ENCODE measurements at places on chromosomes 7 and 10. TPM values are rescaled to one million over a fixed set of nuclear protein-coding genes. Genes with fewer than 3 reads are reported as not detected.

- peak; percentile 45 for ATAC-seq
These were observed 488 bp downstream of the EIF4H start for GRCh38 chr7:74174606-74175082.

GRCh38 chr7:28155964-28156363, 24.6 kb downstream of the JAZF1 start:
- no peak for ATAC-seq

DNA sequence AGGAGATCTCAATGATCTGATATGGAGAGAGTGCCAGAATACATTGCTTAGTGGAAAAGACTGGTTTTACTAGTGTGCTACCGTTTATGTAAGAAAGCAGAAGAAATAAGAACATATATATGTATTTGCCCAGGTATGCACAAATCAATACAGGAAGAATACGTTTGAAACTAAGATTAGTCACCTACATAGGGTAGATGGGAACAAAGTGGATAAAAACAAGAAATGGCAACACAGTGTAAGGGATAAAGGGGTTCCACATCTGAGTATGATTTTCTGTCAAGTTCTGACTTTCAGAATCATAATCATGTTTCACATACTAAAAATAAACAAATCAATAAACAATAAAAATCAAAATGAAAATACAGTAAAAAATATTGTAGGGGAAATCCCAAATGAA, 148.6 kb upstream of the NAMPT start:
- no peak for ATAC-seq

GRCh38 chr10:109029870-109030269, 893.4 kb downstream of the XPNPEP1 start:
- no peak for ATAC-seq

GRCh38 chr10:5615316-5615715, 51.1 kb downstream of the ASB13 start:
- ATAC-seq = no peak

Gene ZPBP
- not detected for total RNA-seq
